ENCODE measurements at places on chromosomes 7 and 10. TPM values are rescaled to one million over a fixed set of nuclear protein-coding genes. Genes with fewer than 3 reads are reported as not detected.

GRCh38 chr10:48277093-48277492 is 2.6 kb upstream of the FRMPD2 start:
- no peak for DNase-seq

- no peak for DNase-seq
Observed at GRCh38 chr10:71219918-71220688, 7.7 kb downstream of the UNC5B start.

DNA sequence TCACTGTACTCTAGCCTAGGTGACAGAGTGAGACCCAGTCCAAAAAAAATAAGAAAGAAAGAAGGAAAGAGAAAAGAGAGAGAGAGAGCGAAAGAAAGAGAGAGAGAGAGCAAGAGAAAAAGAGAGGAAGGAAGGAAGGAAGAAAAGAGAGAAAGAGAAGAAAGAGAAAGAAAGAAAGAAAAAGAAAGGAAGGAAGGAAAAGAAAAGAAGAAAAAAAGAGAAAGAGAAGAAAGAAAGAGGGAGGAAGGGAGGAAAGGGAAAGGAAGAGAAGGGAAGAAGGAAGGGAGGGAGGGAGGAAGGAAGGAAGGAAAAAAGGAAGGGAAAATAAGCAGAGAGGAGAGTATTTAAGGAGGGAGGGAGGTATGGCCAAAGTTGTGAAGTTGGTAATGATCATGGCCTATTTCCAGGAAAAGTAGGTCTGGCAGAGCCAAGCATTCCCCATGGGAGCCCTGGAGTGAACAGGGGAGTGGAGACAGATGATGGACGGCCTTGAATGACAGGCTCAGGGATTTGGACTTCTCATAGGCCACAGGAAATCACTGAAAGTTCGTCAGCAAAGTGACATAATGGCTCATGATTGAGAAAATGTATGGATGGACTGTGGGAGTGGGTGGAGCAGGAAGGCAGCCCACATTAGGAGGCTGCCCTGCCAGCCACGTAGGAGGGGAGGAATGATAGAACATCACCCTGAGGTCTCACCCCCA is 44.8 kb upstream of the CUX1 start:
- no peak for DNase-seq

DNA sequence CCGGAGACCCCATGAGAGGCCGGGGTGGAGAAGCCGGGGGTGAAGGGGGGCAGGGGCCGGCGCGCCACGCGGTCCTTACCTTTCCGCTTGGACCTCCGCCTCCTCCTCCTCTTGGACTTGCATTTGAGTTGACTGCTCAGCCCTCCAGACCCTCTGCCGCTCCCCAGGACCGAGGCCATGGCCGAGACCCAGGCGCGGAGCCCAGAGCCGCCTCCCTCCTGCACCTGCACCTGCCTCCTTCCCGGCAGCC is 428 bp downstream of the ADARB2 start:
- DNase-seq = no peak

DNA sequence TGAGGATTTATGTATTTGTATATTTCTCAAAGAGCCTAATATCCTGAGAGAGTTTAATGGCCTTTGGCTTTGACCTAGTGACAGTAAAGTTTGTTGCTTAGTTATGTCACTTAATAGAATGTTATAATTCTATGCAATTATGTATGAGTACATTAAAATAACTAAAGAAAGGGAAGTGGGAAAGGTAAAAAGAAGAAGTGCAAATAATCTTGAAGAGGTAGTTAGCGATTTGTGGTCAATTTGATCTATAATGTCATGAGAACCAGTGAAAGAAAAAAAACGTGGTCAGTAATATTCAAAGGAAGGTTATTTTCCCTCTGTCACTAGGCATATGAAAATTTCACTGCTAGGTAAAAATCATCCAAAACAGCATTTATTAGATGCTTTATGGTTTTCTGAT is 143.4 kb upstream of the LSM8 start:
- DNase-seq = no peak

Gene AQP1
- 352 TPM for total RNA-seq

DNA sequence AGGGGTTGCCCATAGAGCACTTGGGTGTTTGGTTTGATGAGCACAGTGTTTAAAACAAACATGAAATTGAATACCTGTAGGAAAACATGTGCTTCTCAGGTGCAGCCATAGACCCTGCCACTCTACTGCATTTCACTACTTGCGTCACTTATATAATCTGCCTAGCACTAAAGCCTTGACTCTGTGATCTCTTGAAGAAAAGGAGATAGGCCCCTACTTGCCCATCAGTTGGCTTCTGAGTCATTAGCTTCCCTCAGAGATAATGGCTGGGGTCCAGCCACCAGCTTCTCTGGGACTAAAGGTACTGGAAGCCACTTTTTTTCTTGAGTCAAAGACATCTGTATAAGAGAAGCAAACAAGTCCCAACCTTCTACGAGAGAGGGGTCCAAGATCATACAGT is 45.9 kb upstream of the BTRC start:
- no peak for DNase-seq

Data from left cardiac atrium (tissue), 4 donors.